ENCODE measurements at places on chromosomes 1 and 21.

- DNase-seq: no peak
Measured at GRCh38 chr1:89865498-89866382, 44.9 kb downstream of the LRRC8D start.

GRCh38 chr1:147811273-147811672, 50.9 kb upstream of the GJA5 start:
- DNase-seq: no peak

- DNase-seq: no peak
Measured at GRCh38 chr1:205932776-205933175, 10.5 kb downstream of the SLC26A9 start.

- no peak for DNase-seq
Measured at GRCh38 chr1:232012773-232013386, 386.3 kb downstream of the DISC1 start.

- DNase-seq: no peak
Measured at GRCh38 chr1:116664978-116665371, 2.6 kb downstream of the IGSF3 start.

GRCh38 chr1:53316424-53316765, 11.5 kb downstream of the LRP8 start:
- no peak for DNase-seq

DNA sequence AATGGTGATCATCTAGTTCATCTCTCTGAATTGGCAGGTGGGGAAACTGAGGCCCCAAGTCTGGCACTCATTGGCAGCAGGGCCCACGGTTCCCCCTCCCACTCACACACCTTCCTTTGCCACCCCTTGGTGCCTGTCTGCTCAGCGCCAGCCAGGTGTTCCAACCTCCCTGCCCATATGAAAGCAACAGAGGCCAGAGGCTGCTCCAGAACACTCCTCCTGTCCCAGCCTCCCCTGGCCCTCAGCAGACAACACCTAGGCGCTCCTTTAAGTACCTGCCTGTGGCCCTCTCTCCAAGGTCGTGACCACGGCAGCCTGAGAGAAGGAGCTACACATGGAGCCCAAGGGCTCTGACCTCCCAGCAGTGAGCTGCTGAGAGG, 362.3 kb upstream of the VAMP3 start:
- DNase-seq: no peak

DNA sequence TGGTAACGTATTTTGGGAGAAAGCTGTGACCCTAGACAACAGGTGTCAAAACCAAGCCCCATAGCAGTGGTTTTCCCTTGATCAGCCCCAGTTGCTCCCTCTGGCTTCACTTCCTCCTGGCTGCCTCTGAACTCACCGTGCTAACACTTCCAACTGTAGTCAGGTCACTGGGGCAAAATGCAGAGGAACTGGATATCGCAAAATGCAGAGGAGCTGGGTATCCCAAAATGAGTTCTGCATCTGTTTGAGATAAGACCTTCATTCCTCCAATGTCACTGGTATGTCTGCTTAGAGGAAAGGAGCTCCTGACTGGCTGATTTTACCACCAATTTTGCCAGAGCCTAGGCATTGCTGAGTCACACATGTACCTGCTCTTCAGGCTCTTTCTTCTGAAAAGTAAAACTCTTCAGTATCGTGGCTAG, 19.6 kb upstream of the TACSTD2 start:
- DNase-seq: no peak

GRCh38 chr1:84669831-84670230, 20.4 kb downstream of the SSX2IP start:
- DNase-seq: no peak

- DNase-seq: no peak
Measured at GRCh38 chr1:92210701-92211100, 7.0 kb upstream of the C1orf146 start.

- no peak for DNase-seq
Measured at GRCh38 chr1:86318436-86318835, 77.7 kb downstream of the ODF2L start.
